Stimulated activated CD4-positive, alpha-beta T cell treated with anti-CD3 and anti-CD28 coated beads, Interleukin-12 subunit alpha, Interleukin-12 subunit beta, amount 100 ng/mL, for 48 hours (primary cell): ENCODE measurements at places on chromosomes 12 and 14.
A peak's percentile ranks its signal among the peaks of the same experiment; 100 is the strongest.

GRCh38 chr12:106973545-106973944 is 13.4 kb downstream of the MTERF2 start:
- no peak for DNase-seq

GRCh38 chr12:12441843-12442461 is 85.1 kb downstream of the BORCS5 start:
- no peak for DNase-seq

- DNase-seq: no peak
These were observed 19.1 kb upstream of the COL2A1 start for GRCh38 chr12:48023386-48023785.

GRCh38 chr12:106767954-106768822 is 6.3 kb upstream of the RIC8B start:
- DNase-seq: no peak

GRCh38 chr12:116528065-116528464 is 31.1 kb upstream of the MAP1LC3B2 start:
- DNase-seq: no peak

- DNase-seq: no peak
These were observed 391.0 kb upstream of the SYT1 start for GRCh38 chr12:78473561-78473960.

GRCh38 chr12:127722611-127723010 is 544.4 kb upstream of the TMEM132C start:
- DNase-seq: no peak

GRCh38 chr12:131120831-131121271 is 167.1 kb downstream of the ADGRD1 start:
- DNase-seq: no peak

DNA sequence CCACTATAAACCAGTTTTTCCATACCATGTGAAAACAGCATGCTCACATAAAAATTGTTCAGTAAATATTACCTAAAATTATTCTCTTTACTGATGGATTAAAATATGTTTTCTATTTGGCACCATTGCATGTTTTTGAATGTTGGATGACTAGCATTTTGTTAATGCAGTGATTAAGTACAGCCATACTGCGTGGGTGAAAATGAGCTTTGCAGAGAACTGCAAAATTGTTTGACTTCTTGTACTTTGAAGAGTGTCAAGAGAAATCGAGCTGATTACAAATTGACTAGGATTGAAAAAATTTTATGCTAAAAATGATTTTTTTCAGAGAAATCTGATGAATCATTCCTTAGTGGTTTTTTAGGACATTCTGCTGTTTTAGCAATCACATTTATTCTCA is 452.9 kb downstream of the RPL10L start:
- no peak for DNase-seq

- DNase-seq: no peak
These were observed 4.8 kb downstream of the MEG3 start for GRCh38 chr14:100830681-100831080.

DNA sequence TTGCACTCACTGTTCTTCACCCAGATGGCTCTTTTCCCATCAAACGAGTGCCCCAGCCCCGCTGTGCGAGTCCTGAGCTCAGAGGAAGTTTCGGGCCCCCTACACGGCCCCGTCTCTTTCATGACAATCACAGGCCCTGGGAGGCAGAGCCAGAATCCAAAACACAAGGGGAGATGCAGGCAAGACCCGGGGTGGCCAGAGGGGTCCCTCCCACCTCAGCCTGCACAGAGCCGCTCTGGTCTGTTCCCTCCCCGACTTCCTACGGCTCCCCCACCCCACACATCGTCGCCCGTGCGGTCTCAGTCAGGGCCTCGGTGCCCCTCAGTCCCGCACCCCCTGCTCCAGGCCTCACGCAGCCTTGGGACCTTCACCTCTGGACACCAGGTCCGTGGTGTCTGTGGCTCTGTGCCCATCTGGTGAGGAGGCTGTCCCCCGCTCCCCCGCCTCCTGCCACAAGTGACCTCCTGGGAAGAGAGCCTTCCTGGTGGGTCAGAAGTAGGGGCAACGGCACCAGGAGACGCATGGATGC is 8.9 kb downstream of the GPR132 start:
- no peak for DNase-seq

GRCh38 chr14:64196814-64197411 is 97.3 kb downstream of the ESR2 start:
- DNase-seq: no peak

GRCh38 chr14:66046035-66046434 is 440.1 kb upstream of the CCDC196 start:
- no peak for DNase-seq

GRCh38 chr12:75480469-75480949 is at the start of gene GLIPR1:
TSS of gene GLIPR1 (plus strand) at chr12:75480755. CDS start at chr12:75480881, 126 bp downstream.
- peak; percentile 67 for DNase-seq

DNA sequence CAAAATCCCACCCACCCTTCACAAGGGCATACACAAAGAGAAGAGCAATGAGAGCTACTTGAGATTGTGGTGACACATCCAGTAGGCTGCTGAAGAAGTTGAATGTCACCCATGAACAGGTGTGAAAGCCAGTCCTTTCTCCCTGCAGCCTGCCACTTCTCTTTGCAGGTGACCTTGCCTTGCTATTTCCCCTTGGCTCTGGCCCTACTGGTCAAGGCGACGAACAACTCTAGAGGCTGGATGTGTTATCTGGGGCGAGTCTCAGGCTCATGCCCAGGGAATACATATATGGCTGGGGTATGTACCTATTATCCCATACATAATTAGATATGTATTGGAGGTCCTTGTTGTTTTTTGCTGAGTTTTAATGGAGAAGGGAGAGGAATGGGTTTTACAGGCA is 70.2 kb upstream of the EGLN3 start:
- no peak for DNase-seq

DNA sequence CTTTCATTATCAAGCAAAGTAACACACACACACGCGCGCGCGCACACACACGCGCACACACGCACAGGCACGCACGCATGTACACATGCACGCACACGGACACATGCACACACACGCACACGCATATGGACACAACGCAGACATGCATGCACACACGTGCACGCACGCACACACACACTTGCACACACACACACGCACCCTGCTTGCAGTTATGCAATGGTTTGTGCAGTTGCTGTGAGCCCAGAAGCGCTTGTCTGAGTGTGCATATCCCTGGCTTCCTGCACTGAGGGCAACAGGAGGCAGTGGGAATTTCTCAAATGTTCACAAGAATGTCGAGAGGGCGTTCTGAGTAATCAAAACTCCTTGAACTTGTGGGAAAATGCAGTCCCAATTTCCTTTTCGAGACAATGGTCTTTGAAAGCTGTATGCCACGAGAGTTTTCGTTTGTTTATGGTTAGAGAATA is 41.6 kb downstream of the NFKBIA start:
- DNase-seq: no peak

DNA sequence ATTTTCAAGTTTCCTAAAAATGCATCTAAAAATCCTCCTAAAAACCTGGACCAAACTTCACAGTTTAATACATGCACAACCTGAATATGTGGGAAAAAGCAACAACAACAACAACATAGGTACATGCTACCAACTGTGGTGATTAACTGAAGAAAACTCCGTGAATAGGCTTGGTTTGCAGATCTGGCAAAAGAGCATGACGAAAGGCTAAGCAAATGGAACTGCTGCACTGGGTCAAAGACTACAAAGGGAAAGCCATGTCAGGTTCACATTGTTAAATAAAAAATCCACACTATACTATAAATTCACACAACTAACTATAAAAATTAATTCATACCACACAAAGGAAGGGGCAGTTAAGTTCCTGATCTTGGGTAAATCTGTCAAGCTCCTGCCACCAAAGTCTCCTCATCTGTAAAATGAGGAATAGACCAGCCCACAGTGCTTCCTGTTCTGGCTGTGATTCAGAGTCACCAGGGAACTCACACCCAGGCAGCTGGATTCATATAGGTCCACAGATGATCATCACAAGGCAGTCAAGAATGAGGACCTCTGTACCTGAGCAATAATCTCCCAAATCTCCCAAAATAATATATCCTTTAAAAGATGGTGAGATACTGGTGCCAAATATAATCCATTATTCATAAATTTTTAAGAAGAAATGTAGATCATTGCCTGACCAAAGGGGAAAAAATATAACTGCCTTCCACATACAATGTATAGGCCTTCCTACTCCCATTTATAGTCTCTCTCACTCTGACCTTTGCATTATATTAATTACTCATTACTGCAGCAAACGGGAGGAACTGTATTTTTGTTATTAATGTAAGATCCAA is 7.0 kb downstream of the CORO1C start:
- DNase-seq: no peak

GRCh38 chr14:26289891-26290486 is 307.8 kb downstream of the NOVA1 start:
- DNase-seq: no peak

DNA sequence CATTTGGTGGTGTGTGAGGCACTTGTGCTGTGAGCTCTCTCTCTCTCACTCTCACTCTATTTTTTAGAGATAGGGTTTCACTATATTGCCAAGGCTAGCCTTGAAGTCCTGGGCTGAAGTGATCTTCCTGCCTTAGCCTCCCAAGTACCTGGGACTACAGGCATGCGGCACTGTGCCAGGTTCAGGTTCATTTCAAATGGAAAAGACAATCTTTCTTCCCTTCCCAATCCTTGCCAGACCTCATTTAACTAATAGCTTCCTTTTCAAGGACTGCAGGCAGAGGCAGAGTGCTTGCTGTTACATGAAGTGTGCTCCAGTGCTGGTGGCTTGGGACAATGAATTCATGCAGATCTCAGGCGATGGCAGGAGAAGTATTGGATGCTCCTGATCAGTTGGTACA is 73.2 kb upstream of the BICD1 start:
- no peak for DNase-seq

- no peak for DNase-seq
These were observed 13.1 kb downstream of the P2RX2 start for GRCh38 chr12:132631666-132632065.

GRCh38 chr12:7271893-7272514 is 31.9 kb upstream of the ACSM4 start:
- DNase-seq: no peak

DNA sequence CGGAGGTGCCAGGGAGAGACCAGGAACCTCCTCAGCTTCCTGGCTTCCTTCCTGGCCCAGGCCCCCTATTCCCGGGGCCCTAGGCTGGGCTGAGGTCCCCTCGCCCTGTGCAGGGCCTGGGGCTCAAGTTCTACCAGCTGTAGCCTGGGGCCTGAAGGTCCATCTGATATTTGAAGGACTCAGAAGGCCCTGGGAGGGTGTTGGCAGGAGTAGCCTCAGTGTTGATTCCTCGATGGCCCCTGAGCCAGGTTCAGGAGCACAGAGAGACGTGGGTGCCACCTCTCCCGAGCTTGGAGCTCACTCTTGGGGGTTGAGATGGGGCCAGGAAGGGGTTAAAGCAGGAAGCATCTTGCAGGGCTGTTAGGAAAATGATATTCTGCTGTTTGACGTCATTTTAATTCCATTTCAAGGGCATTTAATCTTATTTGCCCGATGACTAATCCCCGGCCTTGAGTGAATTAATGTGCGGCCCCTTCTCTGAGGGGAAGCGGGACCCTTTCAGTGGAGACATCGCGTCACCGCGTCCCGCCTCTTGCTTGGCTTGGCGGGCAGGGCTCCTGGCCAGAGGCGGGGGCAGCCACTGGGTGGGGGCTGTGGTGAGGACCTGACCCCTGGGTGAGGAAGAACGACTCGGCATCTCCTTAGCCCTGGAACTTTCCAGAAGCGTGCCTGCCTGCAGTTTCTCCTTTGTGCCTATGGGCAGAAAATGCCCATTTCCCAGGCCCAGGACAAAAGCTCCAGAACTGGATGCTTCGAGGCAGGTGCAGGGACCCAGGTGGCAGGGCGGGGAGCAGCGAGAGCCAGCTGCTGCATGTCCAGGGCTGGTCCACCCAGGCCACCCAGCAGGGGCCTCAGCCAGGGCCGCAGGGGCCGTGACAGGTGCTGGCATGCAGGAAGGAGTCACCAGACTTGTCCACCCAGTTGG is 158.3 kb downstream of the KIF26A start:
- no peak for DNase-seq

DNA sequence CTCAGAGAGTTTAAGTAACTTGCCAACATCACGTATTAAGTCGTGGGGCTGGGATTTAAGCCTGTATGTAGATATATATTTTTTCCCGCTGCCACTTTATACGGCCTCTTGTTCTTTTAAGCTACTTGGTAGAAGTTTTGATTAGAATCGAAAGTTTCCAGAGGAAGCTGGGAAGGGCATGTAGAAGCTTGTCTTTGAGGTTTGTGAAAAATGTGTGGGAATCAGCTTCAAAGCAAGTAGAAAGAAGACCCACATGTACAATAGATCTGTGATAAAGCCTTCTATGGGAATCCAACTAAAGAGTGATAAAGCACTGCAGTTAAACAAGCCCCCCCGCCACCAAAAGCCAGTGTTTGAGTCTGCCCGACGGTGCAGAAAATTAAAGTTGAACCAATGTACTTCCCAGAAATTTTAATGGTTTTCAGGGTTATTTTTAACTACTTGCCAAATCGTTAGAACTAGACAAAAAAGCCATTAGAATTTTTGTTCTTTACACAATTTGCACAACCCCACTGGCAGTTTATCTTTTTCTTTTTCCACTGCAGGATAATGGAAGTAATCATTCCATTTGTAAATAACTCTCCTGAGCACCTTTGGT is 25.5 kb downstream of the SERPINA11 start:
- no peak for DNase-seq

- no peak for DNase-seq
These were observed 36.6 kb downstream of the CREBL2 start for GRCh38 chr12:12648284-12648683.

- no peak for DNase-seq
These were observed 37.0 kb upstream of the SFSWAP start for GRCh38 chr12:131673888-131674257.

DNA sequence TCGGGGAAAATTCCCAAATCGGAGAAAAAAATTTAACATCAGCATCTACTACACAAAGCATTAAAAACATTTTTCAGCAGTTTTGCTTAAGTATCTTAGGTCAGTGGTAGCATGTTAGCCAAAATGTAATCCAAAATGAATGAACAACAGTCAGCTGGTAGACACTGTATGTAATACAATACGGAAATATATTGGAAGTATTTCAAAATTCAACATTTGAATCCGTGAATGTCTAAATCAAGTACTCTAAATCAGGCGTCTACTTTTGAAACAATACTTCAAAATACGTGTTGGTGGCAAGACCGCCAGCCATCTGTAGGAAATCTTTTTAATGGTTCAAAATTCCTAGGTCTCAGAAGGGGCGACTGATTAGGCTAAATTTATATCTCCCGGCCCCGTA is 1.1 kb downstream of the SCAF11 start:
- DNase-seq: no peak

DNA sequence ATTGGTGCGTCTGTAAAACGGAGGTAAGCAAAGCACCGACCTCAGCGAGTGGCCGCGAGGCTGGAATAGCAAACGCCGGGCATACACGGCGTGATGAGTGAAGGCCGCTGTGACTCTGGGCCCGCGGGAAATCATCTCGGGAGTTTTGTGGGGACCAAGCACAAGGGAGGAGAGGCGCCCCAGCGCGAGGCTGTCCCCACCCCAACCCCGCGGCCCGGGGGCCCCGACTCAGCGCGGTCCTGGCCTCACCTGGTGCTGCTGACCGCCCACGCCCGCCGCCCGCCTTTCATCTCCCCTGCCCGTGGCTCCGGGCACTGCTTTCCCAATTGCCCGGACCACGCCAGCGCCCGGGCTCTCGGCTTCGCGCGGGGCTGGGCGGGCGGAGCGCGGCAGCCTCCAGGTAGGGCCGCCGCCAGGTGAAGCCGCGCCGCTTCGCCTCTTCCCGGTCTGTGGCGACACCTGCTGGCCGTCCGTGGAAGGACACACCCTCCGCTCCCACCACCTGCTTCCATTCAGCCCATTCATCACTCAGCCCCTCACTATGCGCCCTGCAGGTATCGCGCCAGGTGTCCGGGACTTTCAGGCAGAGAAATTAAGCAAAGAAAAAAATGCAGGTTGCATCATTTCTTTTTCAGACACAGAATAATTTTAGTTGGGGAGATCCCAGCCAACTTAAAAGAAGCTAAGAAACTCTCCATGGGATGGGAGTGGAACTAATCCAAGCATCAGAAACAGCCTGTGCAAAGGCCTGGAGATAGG is 360.4 kb downstream of the MED13L start:
- DNase-seq: peak; percentile 51
